ENCODE measurements at places on chromosomes 4 and X.

DNA sequence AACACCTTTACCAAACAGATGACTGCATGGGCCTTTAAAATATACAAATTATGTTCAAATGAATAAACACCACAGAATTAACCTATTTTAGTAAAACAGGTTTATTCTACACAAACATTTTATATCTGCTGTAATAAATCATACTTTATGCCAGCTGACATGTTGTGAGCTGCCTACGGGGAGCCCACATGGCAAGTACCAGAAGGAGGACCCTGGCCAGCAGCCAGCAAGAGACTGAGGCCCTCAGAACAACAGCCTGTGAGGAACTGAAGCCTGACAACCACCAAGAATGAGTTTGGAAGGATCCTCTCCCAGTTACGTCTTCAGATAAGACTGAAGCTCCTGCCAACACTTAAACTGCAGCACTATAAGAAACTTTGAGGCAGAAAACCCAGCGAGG lies 377.0 kb downstream of the PDGFC start:
- no peak for DNase-seq

- DNase-seq: no peak
These were observed 7.4 kb downstream of the GAB1 start for GRCh38 chr4:143344041-143344440.

DNA sequence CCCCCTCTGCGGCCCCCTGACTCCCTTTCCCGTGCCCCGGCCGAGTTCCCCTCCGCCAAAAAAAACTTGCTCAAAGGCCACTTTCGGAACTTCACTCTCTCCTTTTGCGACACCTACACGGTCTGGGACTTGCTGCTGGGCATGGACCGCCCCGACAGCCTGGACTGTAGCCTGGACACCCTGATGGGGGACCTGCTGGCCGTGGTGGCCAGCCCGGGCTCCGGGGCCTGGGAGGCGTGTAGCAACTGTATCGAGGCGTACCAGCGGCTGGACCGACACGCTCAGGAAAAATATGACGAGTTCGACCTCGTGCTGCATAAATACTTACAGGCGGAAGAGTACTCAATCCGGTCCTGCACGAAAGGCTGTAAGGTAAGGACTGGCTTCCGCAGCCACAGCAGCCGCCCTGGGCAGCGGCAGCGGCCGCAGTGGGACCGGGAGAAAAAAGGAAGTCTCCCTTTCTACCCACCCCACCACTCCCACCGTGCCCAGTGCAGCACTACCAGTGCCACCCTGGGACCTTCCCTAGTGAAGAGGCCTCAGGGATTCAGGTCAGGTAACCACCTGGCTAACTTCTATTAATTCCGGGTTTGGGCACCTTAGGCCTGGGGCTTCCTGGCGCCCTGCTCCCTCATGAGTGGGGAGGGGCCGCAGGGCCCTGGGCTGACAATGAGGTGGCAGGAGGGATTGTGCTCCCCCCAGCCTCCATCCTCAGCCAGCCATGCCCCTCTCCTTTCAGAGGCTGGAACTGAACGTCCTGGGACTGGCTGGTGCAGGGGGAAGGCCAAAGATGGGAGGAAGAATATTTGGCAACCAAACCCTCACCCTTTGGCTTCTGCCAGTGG lies 1.9 kb downstream of the NALF2 start:
- no peak for DNase-seq

- DNase-seq: no peak
These were observed 34.5 kb downstream of the HTT-AS start for GRCh38 chr4:3039706-3040366.

Data from left hindlimb (tissue), 1 donor.